ENCODE measurements at places on chromosomes 2 and 18. TPM values are rescaled to one million over a fixed set of nuclear protein-coding genes. Genes with fewer than 3 reads are reported as not detected.

GRCh38 chr2:98568161-98568956 is 40.0 kb downstream of the COA5 start:
- no peaks in the 10 kb centered on the region for H3K4me1 ChIP-seq
- H3K27ac ChIP-seq, result no peak overlapping the region
- no peak overlapping the region for H3K4me3 ChIP-seq
- H3K36me3 ChIP-seq, result peaks cover 99% of the 10 kb centered on the region

DNA sequence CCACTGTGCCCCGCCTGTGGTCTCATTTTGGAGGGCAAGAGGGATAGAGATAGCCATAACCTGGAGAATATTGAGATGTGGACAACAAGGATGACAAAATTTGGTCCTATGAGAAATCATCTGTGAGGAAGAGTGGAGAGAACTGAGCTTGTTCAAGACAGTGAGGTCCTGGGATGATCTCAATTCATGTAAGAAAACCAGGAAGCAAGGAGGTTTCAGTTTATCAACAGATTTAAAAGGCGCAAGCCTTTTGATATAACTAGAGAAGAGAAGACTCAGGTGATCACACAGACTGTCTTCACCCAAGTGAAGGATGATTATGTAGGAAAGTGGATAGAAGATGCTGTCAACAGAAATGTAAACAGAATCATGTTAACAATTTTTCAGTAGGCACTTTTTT is 39.1 kb downstream of the PCBP1 start:
- peak overlapping the region; percentile 53 for H3K27ac ChIP-seq
- no peak for DNase-seq
- H3K27me3 ChIP-seq, result no peaks in the 10 kb centered on the region
- peaks cover 48% of the 10 kb centered on the region for H3K4me1 ChIP-seq

DNA sequence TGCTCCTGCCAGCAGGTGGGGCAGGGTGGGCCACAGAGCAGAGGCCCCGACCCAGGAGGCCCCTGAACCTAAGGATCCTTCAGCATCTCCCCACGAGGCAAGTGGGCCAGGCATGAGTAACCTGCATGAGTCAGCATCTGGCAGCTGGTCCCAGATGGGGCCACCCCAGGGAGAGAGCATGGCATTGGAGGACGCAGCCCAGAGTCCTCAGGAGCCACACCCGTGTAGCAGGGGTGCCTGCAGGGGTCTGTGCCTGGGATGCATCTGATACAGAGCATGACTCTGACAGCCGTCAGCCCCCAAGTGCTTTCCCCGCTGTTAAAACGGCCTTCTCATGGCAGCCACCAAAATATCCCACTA is 185.6 kb upstream of the SALL3 start:
- peaks cover 4% of the 10 kb centered on the region for H3K27me3 ChIP-seq
- H3K4me3 ChIP-seq, result no peak overlapping the region
- DNase-seq, result no peak
- no peaks in the 10 kb centered on the region for H3K36me3 ChIP-seq

- H3K27me3 ChIP-seq, result no peaks in the 10 kb centered on the region
- no peak overlapping the region for H3K4me3 ChIP-seq
- DNase-seq, result peak; percentile 62
- no peak overlapping the region for H3K27ac ChIP-seq
Measured at GRCh38 chr18:48868468-48869466, 82.0 kb downstream of the SMAD7 start.

- no peaks in the 10 kb centered on the region for H3K27me3 ChIP-seq
- peaks cover 8% of the 10 kb centered on the region for H3K36me3 ChIP-seq
- H3K4me1 ChIP-seq, result peaks cover 12% of the 10 kb centered on the region
- no peak for DNase-seq
Measured at GRCh38 chr2:233404222-233404621, 49.9 kb downstream of the DGKD start.

- no peak overlapping the region for H3K27ac ChIP-seq
- DNase-seq, result no peak
- no peak overlapping the region for H3K4me3 ChIP-seq
- H3K36me3 ChIP-seq, result no peaks in the 10 kb centered on the region
- H3K27me3 ChIP-seq, result no peaks in the 10 kb centered on the region
Measured at GRCh38 chr2:21037671-21038108, 6.2 kb downstream of the APOB start.

GRCh38 chr18:12420821-12421421 is 13.2 kb downstream of the PRELID3A start:
- H3K4me1 ChIP-seq, result peaks cover 14% of the 10 kb centered on the region
- H3K27ac ChIP-seq, result no peak overlapping the region
- no peaks in the 10 kb centered on the region for H3K36me3 ChIP-seq
- H3K27me3 ChIP-seq, result no peaks in the 10 kb centered on the region
- no peak overlapping the region for H3K4me3 ChIP-seq
- DNase-seq, result no peak

DNA sequence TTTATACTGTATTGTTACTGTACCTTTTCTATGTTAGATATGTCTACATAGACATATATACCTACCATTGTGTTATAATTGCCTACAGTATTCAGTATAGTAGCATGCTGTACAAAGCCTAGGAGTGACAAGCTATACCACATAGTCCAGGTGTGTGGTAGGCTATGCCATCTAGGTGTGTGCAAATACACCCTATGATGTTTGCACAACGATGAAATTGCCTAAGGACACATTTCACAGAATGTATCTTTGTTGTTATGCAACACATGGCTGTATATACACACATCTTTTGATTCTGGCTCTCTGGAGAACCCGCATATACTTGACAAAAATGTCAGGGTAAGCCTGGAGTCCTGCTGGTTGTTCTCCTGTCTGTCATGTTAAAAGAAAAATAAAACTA is 85.1 kb downstream of the BCL2L11 start:
- H3K27ac ChIP-seq, result no peak overlapping the region
- DNase-seq, result no peak
- H3K27me3 ChIP-seq, result no peaks in the 10 kb centered on the region
- H3K4me3 ChIP-seq, result no peak overlapping the region
- no peaks in the 10 kb centered on the region for H3K36me3 ChIP-seq

DNA sequence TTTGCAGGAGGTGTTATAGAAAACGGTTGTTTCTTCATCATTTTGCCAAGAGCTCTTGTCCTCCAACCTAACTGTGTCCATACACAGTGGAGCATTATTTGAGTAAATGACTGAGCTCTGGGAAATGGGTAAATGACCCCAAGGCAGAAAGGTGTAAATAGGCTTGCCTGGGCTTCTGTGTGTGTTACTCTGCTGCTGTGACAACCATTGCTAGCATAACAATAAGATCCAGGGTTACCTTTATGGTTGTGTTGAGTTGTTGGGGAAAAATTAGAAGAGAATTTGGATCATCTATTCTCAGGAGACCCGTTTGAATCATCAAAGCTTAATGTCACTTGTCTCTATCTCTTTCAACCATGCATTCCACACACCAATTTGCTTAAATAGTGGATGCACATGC is 672.7 kb downstream of the DPP10 start:
- no peaks in the 10 kb centered on the region for H3K36me3 ChIP-seq
- no peak overlapping the region for H3K27ac ChIP-seq
- no peak for DNase-seq
- no peaks in the 10 kb centered on the region for H3K27me3 ChIP-seq
- H3K4me1 ChIP-seq, result no peaks in the 10 kb centered on the region

DNA sequence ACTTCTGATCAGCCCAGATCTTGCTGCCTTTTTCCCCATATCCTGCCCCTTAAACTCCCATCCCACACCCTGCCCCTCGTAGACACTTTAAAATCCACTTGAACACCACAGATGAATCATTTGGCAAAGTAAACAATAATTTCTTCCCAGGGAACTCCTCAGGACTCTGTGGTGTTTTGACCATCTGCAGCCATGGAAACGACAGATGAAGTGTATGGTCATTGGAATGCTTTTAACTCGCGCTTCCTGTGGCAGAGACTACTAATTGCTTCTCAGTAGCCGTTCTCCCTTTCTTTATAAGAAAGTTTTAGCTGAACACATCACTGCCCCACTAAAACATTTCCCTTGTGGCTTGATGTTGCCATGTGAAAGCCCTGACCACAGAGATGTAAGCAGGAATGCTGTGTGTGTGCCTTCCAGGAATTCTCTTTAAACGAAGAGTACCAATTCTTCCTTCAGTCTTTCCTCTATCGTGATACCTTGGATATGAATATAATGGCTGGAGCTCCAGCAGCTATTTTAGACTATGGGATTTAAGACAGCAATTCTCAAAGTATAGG is 92.7 kb upstream of the PARD3B start:
- H3K4me1 ChIP-seq, result peaks cover 23% of the 10 kb centered on the region
- H3K27me3 ChIP-seq, result no peaks in the 10 kb centered on the region
- H3K4me3 ChIP-seq, result no peak overlapping the region
- H3K36me3 ChIP-seq, result no peaks in the 10 kb centered on the region

DNA sequence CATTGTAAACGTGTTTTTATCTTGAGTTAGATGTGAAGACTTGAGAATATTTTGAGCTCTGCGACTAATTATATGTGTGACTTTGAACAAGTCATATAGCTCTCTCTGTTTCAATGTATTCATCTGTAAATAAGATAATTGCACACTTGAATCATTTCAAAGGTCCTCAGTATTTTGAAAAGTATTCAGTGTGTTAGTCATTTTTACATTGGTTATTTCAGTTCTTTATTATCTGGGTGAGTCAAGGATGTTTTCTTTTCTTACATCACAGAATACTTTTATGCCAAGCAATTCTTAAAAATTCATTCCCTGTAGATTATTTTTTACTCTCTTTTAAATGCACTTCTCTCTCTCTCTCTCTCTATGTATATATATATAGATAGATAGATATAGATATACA is 1098.0 kb upstream of the ZEB2 start:
- no peaks in the 10 kb centered on the region for H3K4me1 ChIP-seq
- no peaks in the 10 kb centered on the region for H3K27me3 ChIP-seq
- DNase-seq, result no peak
- H3K36me3 ChIP-seq, result no peaks in the 10 kb centered on the region

- no peak for DNase-seq
- no peaks in the 10 kb centered on the region for H3K36me3 ChIP-seq
- no peak overlapping the region for H3K4me3 ChIP-seq
- H3K27ac ChIP-seq, result no peak overlapping the region
- no peaks in the 10 kb centered on the region for H3K27me3 ChIP-seq
Measured at GRCh38 chr2:185245806-185246205, 492.8 kb upstream of the FSIP2 start.

GRCh38 chr18:21260621-21261020 is 18.6 kb downstream of the GREB1L start:
- H3K4me1 ChIP-seq, result no peaks in the 10 kb centered on the region
- no peak overlapping the region for H3K27ac ChIP-seq
- no peaks in the 10 kb centered on the region for H3K27me3 ChIP-seq
- H3K4me3 ChIP-seq, result no peak overlapping the region

DNA sequence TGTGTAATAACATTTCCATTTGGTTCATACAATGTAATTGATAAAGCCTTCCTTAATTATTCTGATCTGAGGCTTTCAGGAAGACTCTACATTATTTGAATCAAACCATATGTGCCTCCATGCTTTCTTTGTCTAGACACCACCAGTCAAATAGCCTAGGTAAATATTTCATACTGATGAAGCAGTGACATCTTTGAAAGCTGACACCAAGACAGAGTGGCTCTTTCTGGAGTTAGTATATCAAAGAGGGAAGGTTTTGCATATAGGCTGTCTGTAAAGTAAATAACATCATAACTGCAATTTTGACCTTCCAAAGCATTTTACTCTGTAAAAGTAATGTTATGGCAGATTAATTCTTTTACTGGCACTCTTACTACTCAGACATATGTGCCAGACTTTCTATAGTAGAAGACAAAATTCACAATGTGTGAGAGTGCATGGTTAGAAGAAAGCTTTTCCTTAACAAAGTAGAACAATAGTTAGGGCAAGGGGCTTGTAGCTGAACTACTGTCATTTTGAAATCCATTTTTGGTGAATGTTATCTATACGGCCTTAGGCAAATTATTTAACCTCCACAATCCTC is 177.3 kb downstream of the ERBB4 start:
- H3K4me3 ChIP-seq, result no peak overlapping the region
- no peak for DNase-seq
- H3K36me3 ChIP-seq, result no peaks in the 10 kb centered on the region
- H3K4me1 ChIP-seq, result no peaks in the 10 kb centered on the region
- no peak overlapping the region for H3K27ac ChIP-seq
- no peaks in the 10 kb centered on the region for H3K27me3 ChIP-seq

GRCh38 chr2:155917380-155917779 is 415.1 kb downstream of the NR4A2 start:
- no peak for DNase-seq
- H3K4me3 ChIP-seq, result no peak overlapping the region
- no peaks in the 10 kb centered on the region for H3K4me1 ChIP-seq
- no peaks in the 10 kb centered on the region for H3K36me3 ChIP-seq

GRCh38 chr2:172709566-172710291 is 25.9 kb upstream of the RAPGEF4 start:
- H3K27me3 ChIP-seq, result peaks cover 6% of the 10 kb centered on the region
- H3K36me3 ChIP-seq, result no peaks in the 10 kb centered on the region
- no peaks in the 10 kb centered on the region for H3K4me1 ChIP-seq
- no peak for DNase-seq
- no peak overlapping the region for H3K27ac ChIP-seq

DNA sequence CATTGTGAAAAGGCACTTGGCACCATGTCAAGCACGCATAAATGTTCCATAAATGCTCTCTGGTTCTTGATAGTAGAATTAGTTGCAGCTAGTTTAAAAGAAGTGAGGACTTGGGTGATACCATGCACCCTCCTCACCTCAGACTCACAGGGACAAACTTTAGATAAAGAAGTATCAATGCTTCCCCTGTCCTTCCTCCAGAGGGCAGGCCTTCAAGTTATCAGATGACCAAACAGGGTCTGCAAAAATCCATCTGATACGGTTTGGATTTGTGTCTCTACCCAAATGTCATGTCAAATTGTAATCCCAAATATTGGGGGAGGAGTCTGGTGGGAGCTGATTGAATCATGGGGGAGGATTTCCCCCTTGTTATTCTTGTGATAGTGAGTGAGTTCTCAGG is 54.1 kb downstream of the C1QL2 start:
- no peak for DNase-seq
- no peaks in the 10 kb centered on the region for H3K36me3 ChIP-seq
- H3K4me3 ChIP-seq, result no peak overlapping the region
- H3K27me3 ChIP-seq, result no peaks in the 10 kb centered on the region
- no peaks in the 10 kb centered on the region for H3K4me1 ChIP-seq
- no peak overlapping the region for H3K27ac ChIP-seq

The ANKRD12 gene
- total RNA-seq, result 77.7 TPM

The FOXD4L1 gene
- total RNA-seq, result 0.62 TPM

The NEB gene
- total RNA-seq, result 0.83 TPM

The TRABD2A gene
- total RNA-seq, result 5.4 TPM

The PROKR1 gene
- not detected for total RNA-seq

The CD226 gene
- 5.4 TPM for total RNA-seq

The LRRTM1 gene
- total RNA-seq, result not detected

The KATNAL2 gene
- total RNA-seq, result 3.8 TPM

The SERPINB10 gene
- total RNA-seq, result not detected

Measured in lower lobe of right lung (tissue), 2 donors.